NCI-H1417 treated with DMSO at 0.1 percent for 48 hours (cell line): ENCODE measurements at places on chromosomes 1 and 21.

DNA sequence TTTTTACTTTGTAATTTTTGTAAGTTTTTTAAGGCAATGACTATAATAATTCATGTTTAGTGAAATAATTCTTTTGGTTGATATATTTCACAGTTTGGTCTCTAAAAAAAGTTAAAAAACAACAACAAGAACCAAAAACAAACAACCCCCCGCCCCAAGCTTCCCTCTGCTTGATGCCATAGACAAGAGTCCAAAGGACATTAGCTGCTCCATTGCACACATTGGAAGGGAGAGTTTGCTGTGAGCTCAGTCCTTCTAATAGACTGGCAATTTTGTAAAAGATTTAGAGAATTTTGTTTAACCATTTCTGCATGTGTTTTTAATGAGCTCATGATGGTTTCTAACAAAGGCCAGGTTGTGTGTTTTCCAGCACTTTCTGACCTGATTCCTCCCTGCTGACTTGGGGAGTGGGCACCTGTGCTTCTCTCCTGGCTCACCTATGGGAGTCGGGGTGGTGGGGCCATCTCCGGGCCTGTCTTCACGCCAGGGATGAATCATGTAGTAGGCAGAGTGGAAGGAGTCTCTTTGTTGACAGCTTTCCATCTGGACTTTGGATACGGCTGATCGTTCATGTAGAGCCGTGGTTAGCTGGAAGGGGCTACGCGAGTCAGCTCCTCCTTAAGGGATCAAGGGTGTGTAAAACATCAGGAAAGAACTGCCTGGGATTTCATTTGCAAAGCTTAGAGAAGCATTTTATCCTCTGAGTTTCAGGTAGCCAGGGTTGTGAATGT is 14.1 kb downstream of the ZBTB18 start:
- no peak for DNase-seq

DNA sequence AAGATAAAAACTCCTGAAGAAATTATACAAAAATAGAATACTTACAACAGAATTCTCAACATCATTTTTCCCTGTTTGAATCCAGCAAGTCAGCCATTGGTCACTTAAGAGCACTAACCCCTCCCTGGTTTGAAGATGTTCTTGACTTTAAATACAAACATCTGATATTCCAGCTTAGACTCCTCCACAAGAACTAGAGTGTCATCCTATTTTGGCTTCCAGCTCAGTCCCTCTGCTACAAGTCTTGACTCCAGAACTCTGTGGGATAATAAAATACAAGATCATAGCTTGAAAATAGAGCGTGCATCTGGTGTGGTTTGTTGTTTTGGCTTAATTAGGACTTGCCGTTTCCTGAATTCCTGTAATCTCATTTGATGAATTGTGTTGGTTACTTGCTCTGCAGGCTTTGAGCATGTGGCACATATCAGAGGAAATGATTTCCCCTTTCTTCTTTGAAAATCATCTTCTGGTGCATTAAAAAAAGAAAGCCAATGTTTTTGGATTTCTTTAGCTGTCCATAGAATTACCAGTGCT is 63.7 kb upstream of the DPT start:
- no peak for DNase-seq

DNA sequence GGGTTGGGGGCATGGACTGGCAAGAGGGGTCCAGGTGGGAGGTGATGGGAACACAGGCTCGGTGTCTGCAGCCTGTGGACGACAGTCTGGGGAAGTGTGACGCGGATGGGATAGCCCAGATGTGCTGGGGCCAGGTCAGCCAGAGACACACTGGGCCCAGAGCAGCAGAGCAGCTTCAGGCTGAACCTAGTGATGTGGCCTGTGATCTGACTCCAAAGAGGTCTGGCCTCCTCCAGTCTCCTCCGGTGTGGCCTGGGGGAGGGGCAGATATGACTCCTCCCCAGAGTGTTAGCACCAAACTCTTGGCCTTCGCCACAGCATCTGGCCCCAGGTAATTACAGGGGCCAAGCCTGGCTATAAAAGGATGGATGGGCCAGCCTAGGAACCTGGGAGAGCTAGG is 13.5 kb downstream of the EFNA3 start:
- no peak for DNase-seq

DNA sequence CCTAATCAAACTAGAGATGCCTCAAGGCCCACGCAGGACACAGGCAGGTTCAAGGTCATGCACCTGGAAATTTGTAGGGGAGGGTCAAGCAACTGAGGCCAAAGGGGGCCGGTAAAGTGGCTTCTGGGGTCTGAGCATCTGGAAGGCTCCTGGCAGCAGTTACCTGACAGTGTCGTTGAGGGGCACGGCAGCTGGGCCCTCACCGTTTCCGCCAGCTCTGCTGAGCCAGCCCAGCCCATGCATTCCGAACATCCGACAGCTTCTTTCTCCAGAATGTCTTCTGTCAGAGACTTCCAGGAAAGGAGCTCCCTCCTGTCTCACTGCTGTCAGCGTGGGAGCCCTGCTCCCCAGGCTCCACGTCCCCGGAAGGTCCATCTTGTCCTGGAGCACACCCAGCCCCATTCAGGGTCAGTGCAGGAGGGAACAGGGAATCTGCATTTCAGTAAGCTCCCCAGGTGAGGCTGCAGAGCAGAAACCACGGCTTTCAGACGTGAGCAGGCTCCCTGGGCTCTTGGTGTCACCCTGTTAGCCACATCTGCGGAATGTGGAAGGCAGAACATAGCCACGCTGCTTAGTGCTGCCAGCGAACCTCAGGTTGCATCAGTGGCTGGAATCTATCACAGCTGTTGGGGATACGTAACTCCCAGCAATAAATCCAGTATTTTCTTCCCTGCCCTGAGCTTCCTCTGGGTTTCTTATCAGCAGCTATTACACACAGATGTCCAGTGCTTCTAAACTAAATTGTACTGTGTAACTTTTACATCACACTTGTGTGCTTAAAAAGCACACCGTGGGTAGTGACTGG is 36.3 kb upstream of the FAM3B start:
- DNase-seq: no peak

DNA sequence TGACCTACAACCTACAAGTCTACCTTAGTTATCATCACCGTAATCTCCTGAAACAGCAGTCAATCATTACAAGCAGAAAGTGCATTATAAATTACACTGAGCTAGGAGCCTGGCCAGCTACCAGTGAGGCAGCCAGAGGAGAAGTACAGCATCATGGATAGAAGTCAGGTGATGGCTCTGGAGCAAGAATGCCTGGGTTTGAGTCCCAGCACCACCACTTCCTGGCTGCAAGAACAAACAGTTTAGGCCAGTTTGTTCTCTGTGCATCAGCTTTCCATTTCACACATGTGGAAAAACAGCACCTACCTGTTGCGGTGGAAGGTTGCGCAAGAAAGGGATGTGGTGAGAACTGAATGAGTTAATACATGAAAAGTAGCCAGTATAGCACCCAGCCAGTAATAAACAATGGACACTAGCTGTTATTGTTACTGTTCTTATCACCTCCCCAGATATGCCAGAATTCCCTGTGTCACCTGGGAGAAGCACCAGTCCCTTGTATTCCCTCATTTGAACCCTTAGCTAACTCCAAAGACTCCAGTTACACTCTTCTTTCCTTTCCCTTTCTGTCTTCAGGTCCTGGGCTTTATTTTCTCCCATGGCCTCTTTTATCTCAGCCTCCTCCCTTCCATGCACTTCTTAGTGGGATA is 9.0 kb downstream of the CREG1 start:
- DNase-seq: no peak

DNA sequence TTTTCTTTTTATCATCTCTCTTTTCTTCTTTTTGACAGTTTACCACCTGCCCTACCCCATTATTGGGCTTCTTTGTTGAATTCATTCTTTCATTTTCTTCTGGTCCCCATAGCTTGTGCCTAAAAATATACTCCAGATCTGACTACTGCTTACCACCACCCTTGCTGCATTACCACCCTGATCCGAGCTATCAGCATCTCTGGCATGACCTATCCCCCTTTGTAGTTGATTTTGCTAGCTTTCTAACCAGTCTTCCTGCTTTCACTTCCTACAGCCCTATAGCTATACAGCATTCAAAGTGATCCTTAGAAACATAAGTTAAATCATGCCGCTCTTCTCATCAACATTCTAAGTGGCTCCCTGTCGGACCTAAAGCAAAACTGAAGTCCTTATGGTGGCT is 59.4 kb upstream of the MPC2 start:
- DNase-seq: no peak

GRCh38 chr21:43726686-43727518 is 8.0 kb downstream of the PDXK start:
- DNase-seq: no peak

GRCh38 chr21:34157521-34157920 is 84.1 kb downstream of the MRPS6 start:
- DNase-seq: no peak

GRCh38 chr1:90711696-90712095 is 5.4 kb downstream of the BARHL2 start:
- no peak for DNase-seq

DNA sequence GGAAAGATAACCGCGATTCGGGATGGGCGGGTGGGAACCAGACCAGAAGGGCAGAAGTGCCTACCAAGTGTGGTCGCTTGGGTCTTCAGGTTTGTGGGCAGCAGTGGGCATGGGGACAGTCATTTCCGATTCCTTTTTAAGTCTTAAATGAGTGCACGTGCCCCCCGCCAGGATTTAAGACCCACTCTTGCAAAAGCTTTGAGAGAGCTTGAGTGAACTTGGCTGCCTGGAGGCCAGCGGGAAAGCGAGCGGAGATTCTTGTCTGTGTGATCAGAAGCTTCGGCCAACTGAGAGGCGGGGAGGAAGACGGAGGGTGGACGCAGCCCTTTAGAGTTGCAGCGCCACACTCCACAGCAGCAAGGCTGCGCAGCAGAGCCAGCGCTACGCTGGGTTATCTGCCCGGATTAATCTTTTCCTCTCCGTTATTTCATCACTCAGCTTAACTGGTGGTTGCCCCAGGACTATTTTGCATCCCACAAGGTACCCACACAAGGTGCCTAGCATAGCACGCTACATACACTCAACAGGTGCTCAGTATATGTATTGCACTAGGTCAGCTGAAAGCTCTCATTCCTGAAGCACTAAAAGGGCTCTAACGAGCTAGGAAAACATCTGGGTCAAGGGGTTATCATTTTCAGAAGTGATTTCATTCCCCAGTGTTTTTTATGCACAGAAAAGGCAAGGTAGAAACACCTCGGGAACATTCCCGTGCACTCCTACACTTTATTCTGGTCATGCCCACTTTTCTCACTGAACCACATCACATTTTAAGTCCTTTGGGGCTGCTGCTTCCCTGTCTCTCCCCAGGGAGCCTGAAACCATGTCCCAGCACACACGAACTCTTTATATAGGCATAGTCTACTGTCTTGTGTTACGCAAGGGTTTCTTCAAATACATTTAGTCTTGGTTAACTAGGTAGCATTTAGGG is 1.5 kb upstream of the BATF3 start:
- no peak for DNase-seq

GRCh38 chr1:22471078-22471477 is 19.4 kb downstream of the ZBTB40 start:
- DNase-seq: no peak

DNA sequence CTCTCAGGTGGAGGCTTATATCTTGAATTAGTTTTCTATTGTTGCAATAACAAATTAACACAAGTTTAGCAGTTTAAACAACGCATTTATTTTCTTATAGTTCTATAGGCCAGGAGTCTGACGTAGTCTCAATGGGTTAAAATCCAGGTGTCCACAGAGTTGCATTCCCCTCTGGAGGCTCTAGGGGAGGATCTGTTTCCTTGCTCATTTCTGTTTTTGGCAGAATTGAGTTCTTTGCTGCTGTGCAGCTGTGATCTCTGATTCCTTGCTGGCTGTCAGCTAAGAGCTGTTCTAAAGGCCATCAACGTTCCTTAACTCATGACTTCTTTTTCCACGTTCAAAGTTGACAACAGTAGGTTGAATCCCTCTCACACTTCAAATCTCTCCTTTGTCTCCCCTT is 31.8 kb downstream of the S100A10 start:
- DNase-seq: no peak

DNA sequence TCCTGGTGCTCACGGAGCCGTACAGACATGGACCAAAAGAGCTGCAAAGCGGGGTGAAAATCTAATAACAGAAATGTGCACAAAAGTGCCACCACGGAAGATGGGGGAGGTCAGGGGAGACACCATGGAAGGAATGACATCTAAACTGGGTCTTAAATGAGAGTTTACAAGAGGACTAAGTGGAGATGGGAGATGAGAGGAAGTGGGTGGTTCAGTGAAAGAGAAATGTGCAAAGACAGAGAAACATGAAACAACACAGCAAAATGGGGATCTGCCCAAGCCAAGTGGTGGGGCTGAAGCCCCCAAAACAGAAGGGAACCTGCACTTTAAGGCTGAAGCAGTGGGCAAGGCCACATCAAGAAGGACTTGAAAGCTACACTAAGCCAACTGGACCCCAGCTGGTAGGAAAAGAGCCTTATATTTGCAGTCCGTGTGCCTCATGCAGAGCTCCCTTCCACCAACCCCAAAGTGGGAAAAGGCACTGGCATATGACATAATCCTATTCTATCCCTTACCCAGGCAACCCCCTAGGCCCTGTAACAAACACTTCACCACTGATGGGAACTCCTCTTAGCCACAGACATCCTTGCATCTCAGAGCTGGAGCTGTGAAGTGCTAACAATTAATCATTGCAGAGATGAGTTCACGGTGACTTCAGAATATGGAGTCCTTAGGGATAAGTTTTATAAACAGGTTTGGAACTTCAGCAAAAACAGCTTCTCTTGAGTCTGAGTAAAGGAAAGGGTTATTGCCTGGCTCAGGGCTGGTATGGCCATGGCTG is 198.6 kb upstream of the EDN2 start:
- DNase-seq: no peak

- no peak for DNase-seq
Observed at GRCh38 chr1:13664451-13664850, 35.5 kb upstream of the PRDM2 start.

GRCh38 chr1:150976879-150977694 is 2.5 kb upstream of the CERS2 start:
- no peak for DNase-seq

- no peak for DNase-seq
Observed at GRCh38 chr1:153750026-153750995, 22.5 kb downstream of the INTS3 start.

GRCh38 chr1:40876436-40876761 is 14.2 kb upstream of the CITED4 start:
- DNase-seq: no peak

- DNase-seq: no peak
Observed at GRCh38 chr1:15714406-15715136, 21.5 kb upstream of the SLC25A34 start.

- no peak for DNase-seq
Observed at GRCh38 chr1:64896551-64896950, 69.8 kb downstream of the JAK1 start.
